Activated T-helper 1 cell treated with Interleukin-2 at 50 U/mL for 16 hours (primary cell): ENCODE measurements at places on chromosomes 12 and 14.

DNA sequence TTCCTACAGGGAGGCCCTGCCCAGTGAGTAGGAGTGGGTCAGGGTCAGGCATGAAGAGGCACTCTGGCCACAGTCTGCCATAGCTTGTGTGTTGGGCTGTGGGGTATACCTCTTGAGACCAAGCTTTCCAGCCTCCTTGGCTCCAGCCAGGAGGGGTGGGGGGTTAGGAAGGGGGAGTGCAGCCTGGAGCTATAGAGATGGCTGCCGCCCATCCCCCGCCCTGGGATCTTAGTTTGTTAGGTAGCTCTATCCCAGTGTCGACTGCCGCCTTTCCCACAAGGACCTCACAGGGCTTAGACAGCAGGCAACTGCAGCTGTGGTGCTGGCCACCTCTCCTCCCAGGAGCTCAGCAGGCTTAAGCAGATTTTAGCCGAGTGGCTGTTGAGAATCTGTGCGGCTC is 216.4 kb downstream of the PLCZ1 start:
- DNase-seq: no peak

DNA sequence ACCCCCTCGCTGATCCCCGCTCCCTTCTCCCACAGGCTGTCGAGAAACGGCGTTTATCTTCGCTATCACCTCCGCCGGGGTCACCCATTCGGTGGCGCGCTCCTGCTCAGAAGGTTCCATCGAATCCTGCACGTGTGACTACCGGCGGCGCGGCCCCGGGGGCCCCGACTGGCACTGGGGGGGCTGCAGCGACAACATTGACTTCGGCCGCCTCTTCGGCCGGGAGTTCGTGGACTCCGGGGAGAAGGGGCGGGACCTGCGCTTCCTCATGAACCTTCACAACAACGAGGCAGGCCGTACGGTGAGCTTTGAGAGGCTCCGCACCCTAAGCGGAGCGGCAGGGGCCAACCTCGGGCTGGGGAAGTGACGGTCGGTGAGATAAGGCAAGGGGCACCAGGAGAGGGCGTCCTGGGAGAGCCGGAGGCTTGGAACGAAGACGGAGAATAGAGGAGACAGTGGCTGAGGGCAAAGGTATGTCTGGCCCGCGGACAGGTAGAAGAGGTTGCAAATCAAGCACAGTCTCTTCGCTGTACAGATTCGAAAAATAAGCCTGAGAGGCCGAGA is 2.3 kb downstream of the WNT1 start:
- no peak for DNase-seq

DNA sequence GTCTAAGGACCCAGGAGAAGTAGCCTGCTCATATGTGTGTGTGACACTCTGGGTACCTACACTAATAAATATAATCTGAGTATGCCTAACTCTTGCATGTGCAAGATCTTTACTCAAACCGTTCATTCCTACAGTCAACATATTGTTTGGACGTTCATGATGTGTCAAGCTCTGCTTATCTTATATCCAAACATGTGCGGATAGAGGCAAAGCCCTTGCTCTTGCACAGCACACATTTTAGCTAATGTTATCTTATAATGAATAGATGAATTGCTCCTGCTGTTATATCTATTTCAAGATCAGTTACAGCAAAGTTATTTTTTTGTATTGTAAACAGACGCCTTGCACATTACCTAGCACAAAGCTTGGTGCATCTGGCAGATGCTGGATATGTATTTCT is 228.4 kb upstream of the FLRT2 start:
- no peak for DNase-seq

DNA sequence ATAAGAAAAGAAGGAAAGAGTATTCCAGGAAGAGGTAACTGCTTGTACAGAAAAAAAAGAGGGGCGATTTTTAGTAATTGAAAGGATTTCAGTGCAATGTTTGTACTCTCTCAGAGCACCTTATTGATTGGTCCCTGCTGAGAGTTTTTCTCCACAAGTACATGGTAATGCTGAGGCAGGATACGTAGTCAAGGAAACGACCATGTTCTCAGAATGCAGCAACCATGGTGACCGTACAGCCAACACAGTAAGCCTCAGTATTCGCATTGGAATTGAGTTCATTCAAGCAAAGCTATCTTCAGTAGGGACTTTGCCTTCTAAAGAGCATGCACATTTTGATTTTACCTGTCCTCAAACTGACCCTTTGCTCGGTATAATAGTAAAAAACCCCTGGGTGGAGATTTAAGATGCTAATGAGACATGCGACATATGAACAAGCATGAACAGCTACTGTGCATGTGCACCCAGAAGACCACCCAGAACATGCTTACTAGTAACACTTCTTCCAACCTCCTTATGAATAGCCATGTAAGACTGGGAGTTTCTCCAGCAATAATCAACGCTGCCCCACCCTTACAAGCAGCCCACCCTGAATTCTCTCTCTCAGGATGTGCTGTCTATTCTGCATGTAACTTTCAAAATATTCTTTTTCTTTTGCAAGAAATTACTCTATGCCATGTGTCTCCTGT is 6.2 kb upstream of the SLC41A2 start:
- DNase-seq: no peak

- DNase-seq: no peak
These were observed 292.1 kb upstream of the ATP2B1 start for GRCh38 chr12:90000721-90001120.

- DNase-seq: no peak
These were observed 5.7 kb upstream of the KRT5 start for GRCh38 chr12:52525661-52526499.

- DNase-seq: no peak
These were observed at the start of gene PKP2 for GRCh38 chr12:32896432-32897280. Gene PKP2, minus strand, starts transcription at chr12:32896777. Its CDS starts 46 bp downstream, at chr12:32896731.

DNA sequence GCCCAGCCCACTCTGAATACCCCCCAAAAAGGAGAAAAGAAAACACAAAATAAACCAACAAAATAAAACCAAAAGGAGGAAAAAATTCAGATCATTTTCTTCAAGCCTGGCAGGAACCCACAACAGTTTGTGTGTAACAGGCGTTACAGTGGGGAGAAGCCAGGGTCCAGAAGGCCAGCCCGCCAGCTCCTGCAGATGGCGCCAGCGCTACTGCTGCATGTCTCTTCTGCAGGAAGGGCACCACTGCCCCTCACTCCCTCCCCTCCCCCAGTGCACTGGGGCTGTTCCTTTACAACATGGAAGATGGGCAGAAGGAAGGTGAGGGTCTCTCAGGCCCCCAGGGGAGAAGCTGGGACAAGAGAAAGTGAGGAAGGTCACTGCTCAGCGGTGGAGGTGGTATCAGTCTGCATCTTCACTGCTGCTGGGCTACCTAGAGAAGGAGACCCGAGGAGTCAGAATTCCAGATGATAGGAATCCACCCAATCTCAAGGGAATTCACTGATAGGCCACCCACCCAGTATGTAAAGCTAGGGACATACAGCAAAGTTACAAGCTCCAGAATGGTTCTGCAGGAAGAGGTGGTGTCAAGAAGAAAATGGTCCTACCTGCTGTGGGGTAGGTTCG is 2.3 kb upstream of the NOP2 start:
- DNase-seq: no peak

DNA sequence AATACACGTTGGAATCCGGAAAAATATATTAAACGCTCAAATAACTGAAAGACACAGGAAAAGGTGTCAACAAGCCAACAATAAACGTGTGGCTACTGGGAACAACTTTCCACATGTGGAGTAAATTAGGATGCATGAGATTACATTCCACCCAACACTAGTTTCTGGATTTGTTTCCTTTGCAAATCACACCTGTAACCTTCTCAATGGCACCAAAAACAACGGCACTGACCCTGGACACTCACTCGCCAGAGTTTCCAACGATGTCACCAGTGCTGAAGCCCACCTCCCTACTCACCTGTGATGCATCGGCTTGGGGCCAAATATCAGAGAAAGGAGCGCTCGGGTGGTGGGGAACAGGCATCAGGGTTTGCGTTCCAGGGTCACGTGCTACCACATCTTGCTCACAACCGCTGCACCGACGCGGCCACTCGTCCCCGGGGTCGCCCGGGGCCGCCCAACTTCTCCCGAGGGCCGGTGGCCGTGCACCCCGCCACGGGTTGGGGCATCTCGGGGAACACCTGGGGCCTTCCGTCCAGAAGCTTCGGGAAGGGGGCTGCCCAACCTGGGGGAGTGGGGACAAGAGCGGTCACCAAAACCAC is 629 bp downstream of the PRDM4 start:
- DNase-seq: no peak

GRCh38 chr12:91767237-91767636 is 378.4 kb downstream of the BTG1 start:
- no peak for DNase-seq

DNA sequence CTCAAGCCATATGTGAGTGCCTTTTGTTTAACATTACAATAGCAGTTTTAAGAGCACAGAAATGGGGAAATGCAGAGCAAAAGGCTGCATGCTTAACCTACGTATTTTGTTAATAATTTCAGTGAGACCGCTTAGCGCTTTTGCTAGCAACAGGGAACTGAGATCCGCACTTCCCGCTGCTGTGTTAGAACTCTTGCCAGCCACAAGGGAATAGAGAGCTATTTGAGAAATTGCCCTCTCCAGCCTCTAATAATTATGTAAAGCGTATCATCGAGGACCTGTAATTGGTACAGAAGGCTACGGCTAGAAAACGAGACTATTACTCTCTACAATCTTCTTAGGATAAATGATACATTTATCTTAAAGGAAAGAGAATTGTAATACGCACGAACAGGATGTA is 205.2 kb upstream of the GRIP1 start:
- DNase-seq: no peak

DNA sequence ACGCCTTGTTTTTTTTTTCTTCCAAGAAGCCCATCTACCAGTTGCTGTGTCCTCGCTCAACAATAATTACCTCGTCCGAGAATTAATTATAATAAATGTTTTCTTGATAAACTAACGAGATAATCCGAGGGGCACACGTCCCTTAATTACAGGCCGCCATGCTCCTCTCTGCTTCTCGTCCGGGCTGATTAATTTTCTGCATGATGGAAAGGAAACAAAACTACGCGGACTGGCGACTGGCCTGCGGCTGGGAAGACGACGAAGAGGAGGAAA is 2.2 kb downstream of the OTX2 start:
- DNase-seq: no peak

- DNase-seq: no peak
These were observed 6.9 kb downstream of the LETMD1 start for GRCh38 chr12:51055060-51055459.

- DNase-seq: no peak
These were observed 3.1 kb upstream of the ATF7IP start for GRCh38 chr12:14362352-14362751.

- DNase-seq: no peak
These were observed 46.7 kb downstream of the TGFB3 start for GRCh38 chr14:75934998-75935628.
